ENCODE measurements at places on chromosomes 3 and 15.

GRCh38 chr3:52530918-52531826 lies 2.5 kb downstream of the NT5DC2 start:
- no peak for DNase-seq

- DNase-seq: no peak
Observed at GRCh38 chr3:85360742-85361387, 402.1 kb downstream of the CADM2 start.

- no peak for DNase-seq
Observed at GRCh38 chr3:167198949-167199600, 181.0 kb downstream of the ZBBX start.

DNA sequence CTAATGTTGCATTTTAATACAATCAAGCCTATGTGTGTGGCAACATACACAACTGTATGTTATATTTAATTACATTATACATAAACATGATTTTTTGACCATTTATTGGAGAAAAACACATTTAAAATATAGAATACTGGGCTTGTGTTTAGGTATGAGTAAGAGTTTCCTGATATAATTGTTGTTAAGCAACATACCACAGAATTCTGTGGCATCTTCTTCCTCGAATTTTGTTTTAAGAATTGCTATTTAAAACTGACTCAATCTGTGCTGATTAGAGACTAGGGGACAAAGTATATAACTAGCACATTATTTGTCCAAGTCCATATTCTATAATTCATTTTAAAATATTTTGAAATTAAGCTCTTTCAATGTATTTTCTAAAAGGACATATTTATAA lies 376.8 kb upstream of the THBS1 start:
- no peak for DNase-seq

DNA sequence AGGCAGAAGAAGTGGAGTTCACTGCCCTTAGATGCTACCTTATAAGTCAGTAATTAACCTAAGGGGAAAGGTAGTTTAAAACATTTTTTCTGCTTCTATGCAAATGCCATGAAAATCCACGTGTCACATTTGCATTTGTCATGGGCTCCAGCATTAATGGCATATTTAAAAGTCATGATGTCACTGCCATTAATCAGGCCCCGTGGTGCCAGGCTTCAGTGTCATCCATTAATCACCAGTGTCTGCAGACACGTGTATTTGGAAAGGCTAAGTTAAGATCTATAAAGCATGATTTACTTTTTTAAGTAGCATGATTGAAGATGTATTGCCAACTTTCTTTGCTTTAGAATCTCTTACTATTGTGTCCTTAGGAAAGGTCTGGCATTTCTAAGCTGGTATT lies 857.8 kb downstream of the TUSC7 start:
- no peak for DNase-seq

DNA sequence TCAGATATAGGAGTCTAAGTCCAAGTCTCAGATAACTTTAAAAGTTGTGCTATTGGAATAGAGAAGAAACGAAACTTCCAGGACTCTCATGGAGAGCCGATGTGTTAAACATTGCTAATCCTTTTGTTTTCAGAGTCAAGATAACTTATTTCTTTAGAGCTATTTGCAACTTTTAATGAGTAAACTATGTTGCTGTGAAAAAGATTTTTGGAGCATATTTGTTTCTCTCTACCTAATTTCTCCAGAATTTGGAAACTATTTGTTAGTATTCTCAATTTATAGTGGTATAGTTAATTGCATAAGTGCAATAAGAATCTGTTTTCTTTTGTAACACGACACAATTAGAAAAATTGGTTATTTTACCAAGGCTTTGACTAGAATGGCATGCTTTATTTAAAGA lies 588.9 kb downstream of the NTRK3 start:
- no peak for DNase-seq
